ENCODE measurements at places on chromosomes 7 and 10. TPM values are rescaled to one million over a fixed set of nuclear protein-coding genes. Genes with fewer than 3 reads are reported as not detected.

DNA sequence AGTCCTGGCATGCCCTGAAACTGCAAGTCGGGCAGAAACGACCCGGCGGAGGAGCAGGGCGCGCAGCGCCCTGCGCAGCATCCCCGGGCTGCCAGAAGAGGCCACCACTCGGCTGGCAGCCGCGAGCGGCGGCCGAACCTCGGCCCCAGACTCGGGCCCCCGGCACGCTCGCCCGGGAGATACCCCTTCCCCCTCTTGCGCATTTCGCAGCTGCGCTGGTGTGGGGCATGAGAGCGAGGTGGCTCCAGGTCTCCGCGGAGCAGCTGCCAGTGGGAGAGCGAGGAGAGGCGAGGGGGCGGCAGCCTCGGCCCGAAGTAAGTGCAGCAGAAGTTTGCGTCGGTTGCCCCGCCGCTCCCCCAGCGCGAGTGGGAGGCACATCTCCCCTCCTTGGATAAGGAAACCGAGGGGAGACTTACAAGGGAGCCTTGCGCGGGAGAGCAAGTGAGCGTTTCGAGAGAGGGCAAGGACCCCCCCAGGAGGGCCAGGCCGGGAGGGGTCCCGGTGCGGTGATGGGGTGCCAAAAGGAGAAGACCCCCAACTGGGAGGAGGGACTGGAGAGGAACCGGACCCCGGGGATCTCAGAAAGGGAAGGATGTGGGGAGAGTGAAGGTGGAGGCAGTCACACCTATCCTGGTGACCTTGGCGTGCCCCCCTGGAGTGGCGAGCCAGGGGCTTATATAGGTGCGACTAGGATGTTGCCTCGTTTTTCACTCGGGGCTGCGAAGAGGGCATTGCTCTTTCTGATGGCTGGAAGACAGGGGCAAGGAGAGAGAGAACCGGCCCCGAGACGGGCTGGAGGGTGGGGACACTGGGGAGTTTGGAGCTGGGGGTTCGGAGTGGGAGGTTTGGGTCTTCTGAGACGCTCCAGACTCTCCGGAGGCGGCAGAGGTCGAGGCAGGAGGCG is 256.3 kb downstream of the OTUD1 start:
- no peak for DNase-seq

GRCh38 chr10:71801361-71801760 is 28.0 kb upstream of the VSIR start:
- DNase-seq = no peak

DNA sequence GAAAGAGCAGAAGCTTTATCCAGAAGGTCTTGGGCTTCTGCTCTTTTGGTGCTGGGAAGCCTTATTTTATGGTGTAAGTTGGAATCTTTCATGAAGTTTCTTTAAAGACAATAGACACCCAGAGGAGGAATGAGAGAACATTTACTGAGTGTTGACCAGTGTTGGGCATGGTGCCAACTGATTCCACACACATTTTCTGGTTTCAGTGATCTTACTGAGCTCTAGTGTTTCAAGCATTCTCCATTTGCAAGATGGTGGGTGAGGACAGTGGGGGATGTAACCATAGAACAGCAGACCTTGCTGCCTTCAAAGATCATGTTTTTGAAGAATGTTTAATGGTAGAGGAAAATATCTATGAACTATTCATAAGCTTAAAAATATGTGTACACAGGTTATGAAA is 114.6 kb downstream of the LRMDA start:
- peak; percentile 41 for DNase-seq

GRCh38 chr10:97154781-97155180 is 31.0 kb downstream of the SLIT1 start:
- no peak for DNase-seq

GRCh38 chr7:41007351-41007751 is 695.5 kb downstream of the INHBA start:
- DNase-seq = no peak

GRCh38 chr10:119303886-119304285 is 96.5 kb downstream of the GRK5 start:
- DNase-seq = no peak

DNA sequence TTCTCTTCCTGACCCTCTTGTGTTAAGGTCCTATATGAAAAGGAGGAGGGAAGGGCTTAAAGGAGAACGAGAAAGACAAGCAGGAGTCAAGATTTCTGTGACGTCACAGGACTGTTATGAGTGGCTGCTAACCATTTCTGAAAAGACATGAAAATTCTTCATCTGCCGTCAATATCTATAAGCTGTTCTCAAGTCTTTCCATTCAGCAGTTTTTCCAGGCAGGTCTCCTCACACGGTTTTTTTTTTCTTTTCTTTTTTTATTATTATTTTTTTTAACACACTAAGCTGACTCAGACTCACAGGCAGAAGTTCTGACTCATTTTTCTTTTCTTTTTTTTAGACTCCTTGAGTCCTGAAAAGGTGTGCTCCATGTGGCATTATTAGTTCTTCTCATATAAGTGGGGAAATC is 72.0 kb downstream of the DGKI start:
- no peak for DNase-seq

DNA sequence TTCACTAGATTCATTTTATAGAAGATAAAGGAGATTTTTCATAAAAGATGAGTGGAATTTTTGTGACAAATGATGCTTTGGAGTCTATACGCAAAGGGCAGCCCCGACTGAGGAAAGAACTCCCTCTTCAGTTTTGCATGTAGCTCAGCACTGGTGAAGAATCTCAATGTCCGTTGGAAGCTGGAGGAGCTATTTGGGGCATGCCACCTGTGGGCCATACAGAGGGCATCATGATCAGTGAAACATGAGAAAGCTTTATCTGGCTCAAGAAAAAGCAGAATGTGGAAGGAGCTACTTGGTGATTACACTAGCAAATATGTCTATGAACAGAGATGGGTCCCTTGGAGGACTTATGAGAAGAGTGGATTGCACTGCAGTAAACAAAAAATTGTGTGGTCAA is 1359.3 kb downstream of the REEP3 start:
- no peak for DNase-seq

GRCh38 chr10:117250411-117250810 is 9.5 kb downstream of the SLC18A2 start:
- no peak for DNase-seq

- DNase-seq = no peak
These were observed 797 bp upstream of the STMP1 start for GRCh38 chr7:135661311-135662122.

GRCh38 chr7:14016950-14017349 is 27.5 kb upstream of the ETV1 start:
- no peak for DNase-seq

GRCh38 chr7:77830649-77831355 is 32.2 kb downstream of the PHTF2 start:
- DNase-seq = no peak

DNA sequence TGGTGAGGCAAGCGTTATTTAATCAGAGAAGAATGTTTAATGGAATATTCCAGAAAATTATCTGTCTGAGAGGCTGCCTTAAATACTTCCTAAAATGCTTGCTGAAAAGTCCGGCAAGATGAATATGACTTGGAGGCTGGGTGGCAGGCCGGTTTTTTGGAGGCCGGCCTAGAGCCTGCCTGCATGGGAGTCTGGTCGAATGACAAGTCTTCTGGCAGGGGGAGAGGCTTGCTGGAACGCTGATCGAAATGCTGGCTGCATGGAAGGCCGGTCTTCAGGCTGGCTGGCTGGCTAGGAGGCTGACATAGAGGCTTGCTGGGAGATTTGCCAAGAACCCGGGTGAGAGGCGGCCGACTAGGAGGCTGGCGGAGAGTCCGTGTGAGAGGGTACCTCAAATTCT is 135.7 kb downstream of the OR13A1 start:
- no peak for DNase-seq

DNA sequence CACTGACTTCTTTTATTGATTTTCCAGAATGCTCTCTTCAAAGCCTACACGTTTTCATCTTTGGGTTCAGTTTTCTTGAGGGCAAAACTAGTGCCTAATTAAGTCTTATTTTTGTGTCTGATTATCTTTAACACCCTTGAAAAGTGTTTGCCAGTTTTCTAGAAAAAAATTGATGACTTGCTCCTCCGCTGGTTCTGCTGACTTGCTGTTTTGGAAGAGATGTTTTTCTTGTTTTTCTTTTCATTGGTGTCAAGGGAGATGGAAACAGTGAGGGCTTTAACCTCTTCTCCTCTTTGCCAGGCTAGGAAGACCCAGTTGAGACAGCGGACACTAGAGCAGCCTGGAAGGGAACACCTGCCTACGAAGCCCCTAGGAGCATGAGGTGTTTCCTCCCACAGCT is 123.7 kb upstream of the EEPD1 start:
- no peak for DNase-seq

- DNase-seq = peak; percentile 31
These were observed 1.2 kb downstream of the PTEN start for GRCh38 chr10:87864496-87865059.

DNA sequence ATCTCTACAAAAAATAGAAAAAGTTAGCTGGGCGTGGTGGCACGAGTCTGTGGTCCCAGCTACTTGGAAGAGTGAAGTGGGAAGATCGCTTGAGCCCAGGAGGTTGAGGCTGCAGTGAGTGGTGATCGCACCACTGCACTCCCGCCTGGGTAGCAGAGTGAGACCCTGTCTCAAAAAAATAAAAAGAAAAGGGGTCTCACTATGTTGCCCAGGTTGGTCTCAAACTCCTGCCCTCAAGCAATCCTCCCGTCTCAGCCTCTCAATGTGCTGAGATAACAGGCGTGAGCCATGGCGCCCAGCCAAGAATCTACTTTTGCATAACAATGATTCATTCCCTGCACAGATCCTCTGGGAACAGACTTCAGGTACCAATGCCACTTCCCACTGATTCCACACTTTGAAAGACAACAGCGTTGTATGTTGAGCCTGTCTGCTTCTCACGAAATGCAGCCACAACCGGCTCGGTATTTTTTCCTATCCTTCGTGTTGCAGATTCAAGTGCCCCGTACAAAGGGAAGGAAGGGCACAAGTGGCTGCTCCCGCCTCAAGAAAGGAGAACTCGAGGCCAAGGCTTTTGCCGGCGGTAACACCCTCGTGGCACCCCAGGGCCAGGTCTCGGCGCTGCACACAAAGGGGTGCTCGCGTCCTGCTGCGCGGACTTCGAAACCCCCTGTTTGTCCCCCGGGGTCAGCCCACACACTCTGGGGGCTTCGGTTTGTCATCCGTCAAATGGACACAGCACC is 745 bp downstream of the DAGLB start:
- DNase-seq = peak; percentile 90

GRCh38 chr7:77684030-77684429 is 12.2 kb upstream of the RSBN1L start:
- DNase-seq = no peak

DNA sequence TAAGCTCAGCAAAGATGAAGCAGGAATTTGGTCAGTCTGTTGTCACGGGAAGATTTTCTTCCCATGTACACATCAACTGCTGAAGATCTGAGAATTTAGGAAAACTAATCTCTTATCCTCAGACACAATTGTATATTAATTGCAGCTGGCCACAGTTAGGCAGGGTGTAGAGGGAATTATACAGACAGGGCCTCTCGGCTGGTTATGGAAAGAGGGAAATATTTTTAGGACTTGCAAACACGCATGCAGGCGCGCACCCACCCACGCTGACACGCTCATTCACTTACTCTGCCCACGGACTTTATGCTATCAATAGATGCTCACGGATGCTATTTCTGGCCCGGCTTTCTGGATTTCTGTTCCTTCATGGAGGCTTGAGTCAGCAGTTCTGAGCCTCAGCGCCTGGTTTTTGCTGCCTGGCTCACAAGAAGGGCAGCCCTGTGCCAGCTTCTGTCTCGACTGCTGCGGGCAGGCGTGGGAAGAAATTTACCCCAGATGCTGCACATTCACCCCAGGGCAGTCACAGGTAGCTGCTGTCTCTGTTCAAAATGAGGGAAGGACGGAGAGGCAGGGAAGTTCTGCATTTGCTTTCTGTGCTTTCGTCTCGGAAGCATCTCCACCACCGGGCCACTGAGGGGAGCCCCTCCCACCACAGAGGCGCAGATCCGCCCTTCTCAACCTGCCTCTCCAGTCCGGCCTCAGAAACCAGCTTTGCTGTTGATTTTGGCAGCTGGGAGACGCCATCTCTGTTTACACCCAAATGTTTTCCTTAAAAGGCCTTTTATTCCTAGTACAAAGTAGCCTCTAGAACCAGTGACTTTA is 116.3 kb upstream of the BTBD16 start:
- DNase-seq = peak; percentile 74

GRCh38 chr7:100148225-100148558 is 526 bp upstream of the LAMTOR4 start:
- no peak for DNase-seq

DNA sequence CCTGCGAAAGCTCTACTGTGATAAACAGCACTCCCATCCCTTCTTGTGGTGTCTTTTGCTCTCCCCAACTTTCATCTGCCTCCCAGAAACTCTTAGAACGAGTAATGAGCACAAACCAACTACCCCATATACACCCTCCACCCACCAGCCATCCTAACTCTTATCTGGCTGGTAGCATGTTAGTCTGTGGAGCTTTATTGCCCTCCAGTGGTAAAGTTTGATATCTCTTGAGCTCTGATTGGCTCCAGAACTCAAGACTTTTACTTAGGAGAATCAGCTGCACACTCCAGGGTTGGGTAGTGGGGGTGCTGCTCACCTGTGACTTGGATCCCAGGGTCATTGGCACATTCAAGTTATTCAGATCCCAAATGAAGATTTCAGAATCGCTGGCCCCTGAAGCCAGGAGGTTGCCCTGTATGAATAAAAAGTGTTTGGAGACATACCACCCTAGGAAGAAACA is 10.9 kb downstream of the SEC31B start:
- DNase-seq = peak; percentile 57

DNA sequence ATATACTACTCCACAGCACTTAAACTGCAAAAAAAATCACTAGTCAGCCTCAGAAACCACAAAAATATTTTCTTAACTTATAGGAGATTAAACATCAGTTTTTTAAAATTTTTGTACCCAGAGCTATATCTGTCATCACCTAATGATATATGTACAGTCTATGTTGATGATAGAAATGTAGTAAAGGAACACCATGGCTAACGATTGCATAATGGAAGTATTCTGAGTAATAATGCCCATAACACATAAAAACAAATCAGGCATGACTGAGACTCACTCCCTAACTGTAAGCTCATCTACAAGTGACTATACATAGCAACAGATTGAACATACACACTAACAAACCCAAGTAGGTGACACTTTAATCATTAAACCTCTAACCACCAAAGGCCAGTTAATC is 51.3 kb downstream of the TSPAN12 start:
- no peak for DNase-seq

GRCh38 chr10:72658696-72659400 is 33.0 kb upstream of the MICU1 start:
- no peak for DNase-seq

- DNase-seq = no peak
These were observed 2.4 kb upstream of the ADARB2 start for GRCh38 chr10:1739751-1740150.

CABCOCO1 gene
- total RNA-seq = 0.13 TPM

C10orf62 gene
- total RNA-seq = 0.62 TPM

SH2D4B gene
- not detected for total RNA-seq

FAM20C gene
- total RNA-seq = 21.7 TPM

GPR85 gene
- 7.5 TPM for total RNA-seq

ZNF503 gene
- 4.6 TPM for total RNA-seq

PKD1L1 gene
- total RNA-seq = 0.10 TPM

ATRNL1 gene
- total RNA-seq = 5.6 TPM

CALML5 gene
- total RNA-seq = not detected

UNCX gene
- not detected for total RNA-seq
